ENCODE measurements at places on chromosomes 5 and 9.

GRCh38 chr9:137429974-137430722 lies 7.0 kb downstream of the NOXA1 start:
- no peak for DNase-seq

DNA sequence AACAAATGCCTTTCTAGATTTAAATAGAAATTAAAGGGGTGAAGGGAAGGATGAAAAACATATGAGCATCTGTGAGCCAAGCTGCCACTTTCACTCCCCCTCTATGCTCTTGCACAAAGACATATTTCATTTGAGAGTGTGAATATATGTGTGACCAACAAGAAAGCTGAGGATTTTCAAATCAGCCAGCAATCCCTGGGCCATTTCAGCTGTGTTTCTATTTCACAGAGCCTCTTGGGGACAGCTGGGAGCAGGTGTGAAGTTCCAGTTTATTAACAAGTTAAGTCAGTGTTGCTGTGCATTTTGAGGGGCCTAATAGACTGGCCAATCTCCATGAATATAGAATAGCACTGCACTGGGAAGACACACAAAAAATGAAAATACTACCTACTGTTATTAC lies 248.7 kb upstream of the RGMB start:
- DNase-seq, result no peak

GRCh38 chr9:21412107-21412506 lies 3.2 kb downstream of the IFNA8 start:
- no peak for DNase-seq

DNA sequence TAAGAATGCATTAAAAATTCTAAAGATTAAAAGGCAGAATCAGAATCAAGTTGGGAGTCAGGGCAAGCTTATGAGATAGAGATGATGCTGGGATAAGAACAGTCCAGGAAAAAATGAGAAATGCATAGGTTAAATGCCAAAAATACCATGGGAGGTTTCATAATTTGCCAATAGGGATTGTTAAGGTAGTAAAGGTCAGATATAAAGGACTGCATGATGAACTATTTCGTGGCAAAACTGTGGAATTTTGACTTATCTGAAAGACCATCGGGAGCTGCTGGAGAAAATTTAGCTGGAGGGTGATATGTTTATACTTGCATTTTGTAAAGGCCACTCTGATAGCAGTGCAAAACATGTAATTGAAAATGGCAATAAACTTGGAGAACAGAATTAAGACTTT lies 1872.8 kb upstream of the ACO1 start:
- DNase-seq, result no peak

DNA sequence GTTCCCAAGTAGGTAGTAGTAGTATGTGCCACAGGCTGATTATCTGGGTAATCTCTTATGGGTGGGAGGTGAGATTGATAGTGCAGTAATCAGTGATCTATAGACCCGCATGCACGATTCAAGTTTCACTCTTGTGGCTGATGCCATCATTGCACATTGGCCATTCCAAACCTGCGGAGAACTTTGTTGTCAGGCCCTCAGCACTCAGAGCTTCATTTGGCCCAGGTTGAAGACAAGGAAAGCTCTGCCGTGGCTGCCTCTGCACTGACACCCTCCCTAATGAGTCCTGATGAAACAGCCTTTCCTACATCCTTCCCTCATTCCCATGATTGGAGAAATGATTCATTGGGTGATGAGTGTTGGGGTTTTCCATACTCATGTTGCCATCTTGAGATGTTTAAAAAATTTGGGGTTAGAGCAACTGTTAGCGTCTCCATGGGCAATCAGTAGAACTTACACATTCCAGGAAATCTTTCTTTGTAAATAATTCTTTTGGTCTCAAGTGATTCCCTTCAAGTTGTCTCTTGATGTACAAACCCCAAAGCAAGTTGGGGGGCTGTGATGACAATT lies 22.9 kb downstream of the PROP1 start:
- DNase-seq, result no peak

DNA sequence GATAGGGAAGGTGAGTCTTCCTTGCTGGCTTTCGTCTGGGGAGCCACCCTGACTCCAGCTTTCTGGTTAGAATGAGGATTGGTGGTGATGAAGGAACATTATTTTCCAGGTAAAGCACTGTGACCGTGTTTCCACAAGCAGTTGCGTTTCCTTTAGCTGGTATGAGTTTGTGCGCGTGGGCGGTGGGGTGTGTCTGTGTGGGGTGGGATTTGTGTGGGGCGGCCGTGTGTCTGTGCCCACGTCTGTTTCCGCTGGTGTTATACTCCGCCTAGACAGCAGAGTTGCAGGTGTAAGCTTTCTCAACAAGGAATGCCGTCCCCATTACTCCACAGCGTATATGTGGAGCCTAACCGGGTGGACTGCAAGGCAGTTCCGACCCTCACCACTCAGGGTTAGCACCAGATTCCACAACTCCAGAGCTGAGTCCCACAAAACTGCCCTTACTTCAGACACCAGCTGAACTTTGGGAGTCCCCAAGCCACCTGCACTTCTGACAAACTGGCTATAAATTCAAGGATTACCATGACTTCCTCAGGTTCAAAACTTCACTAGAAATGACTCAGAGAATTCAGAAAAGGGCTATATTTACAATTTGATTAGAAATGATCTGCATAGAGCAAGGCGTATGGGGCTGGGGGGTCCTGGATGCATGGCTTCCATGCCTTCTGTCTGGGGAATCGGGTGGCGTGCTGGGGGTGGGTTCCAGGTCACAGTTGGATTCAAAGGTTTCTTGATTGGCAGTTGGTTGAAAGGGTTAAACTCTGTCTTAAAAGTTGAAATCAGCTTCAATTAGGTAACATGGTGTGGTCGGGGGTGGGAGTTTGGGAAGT lies 29.8 kb downstream of the PROP1 start:
- no peak for DNase-seq

GRCh38 chr5:16561660-16562059 lies 55.1 kb downstream of the RETREG1 start:
- DNase-seq, result no peak

DNA sequence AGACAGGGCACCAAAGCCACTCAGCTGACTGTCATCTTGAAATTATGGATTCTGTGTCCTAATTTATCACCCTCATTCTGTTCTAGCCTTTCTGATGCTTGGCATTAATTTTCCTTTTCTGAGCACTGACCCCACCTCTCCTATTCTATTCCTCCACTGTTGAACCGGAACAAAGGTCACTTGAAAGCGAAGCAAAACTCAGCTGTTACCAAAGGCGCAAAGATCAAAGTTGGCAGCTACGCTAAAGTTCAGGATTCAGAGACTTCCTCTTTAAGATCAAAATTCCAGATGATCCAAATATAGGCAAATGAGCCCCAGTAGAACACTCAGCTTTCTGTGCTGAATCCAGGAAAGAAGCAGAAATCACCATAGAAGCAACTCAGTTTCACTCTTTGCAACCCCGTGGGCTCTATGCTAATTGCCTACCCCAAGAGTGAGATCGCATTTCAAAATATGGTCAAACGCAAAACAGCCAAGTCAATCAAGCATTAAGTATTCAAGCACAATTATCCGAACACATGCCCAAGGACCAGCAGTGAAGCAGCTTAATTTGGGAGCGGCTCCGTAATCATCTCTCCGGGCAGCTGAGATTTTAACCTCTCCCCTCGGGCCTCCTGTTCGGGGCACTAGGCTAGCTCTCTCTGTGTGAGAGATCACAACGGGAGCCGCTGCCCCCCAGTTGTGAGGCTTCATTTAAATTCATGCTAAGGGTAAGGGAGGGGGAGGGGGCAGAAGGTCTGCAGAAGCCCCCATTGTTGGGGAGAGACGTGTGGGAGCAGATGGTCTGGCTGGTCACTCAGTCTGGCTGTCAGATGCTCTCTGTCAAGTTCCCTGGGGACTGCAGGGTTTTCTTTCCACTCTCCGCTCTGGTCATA lies 288.6 kb downstream of the ELAVL2 start:
- DNase-seq, result no peak

GRCh38 chr5:140262839-140263238 lies 40.1 kb downstream of the PFDN1 start:
- DNase-seq, result no peak

DNA sequence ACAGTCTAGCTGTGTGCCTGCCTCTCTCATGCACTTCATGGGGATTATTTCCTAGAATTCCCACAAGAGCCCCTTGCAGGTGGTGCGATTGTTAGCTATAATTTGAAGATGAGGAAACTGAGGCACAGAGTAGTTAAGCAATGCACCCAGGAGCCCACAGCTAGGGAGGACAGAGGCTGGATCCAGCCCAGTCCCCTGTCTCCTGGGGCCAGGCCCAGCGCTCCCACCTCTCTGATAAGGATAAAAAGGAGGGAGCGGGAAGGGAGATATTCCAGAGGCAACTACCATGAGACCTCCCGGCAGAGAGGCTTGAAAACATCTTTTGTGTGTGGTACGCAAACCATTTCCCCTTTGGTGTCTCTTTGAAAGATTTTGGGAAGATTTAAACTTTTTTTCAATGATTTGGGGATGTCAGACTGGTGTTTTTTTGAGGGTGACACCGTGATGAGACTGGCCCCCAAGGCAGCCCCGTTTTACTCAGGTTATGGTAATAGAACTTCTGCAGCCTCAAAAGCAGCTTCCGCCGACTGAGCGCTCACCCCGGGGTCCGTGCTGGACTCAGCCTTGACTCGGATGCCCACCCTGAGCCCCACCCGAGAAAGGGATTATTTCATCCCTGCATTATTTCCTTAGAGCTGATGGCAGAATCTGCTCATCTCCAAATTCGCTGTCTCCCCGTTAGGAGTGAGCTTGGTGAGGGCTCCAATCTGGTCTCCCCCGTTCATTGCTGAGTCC lies 144.7 kb upstream of the IER5L start:
- DNase-seq, result no peak

GRCh38 chr9:96107436-96107835 lies 194.5 kb downstream of the HSD17B3 start:
- DNase-seq, result no peak

- no peak for DNase-seq
These were observed 49.0 kb downstream of the SPTLC1 start for GRCh38 chr9:92066168-92066567.

Measured in NCI-H1694 treated with DMSO at 0.1 percent for 48 hours (cell line).